HTR-8/SVneo (cell line): ENCODE measurements at places on chromosomes 3 and 15.

- DNase-seq = no peak
These were observed 32.2 kb upstream of the SSR3 start for GRCh38 chr3:156586905-156587759.

- DNase-seq = no peak
These were observed 22.3 kb downstream of the OSBPL10 start for GRCh38 chr3:31958701-31959152.

- no peak for DNase-seq
These were observed 35.8 kb downstream of the SCG5 start for GRCh38 chr15:32677238-32677750.

DNA sequence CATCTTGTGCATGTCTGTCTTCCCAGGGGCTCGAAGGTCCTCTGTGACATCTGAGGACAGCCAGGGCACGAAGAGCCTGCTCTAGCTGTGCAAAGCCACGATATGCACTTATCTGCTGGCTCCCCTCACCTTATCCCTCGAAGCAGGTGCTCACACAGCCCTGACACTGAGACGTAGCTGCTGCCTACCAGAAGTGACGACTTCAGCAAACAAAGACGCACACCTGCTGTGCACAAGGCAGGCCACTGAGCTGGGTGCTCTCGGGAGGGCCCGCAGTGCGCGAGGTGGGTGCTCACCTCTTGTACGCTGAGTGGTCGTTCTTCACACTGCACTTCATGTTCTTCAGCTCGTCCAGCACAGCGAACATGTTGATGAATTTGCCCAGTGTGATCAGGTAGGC is 37.3 kb downstream of the CYFIP1 start:
- no peak for DNase-seq

- no peak for DNase-seq
These were observed 54.6 kb upstream of the PCSK6 start for GRCh38 chr15:101543926-101544612.

DNA sequence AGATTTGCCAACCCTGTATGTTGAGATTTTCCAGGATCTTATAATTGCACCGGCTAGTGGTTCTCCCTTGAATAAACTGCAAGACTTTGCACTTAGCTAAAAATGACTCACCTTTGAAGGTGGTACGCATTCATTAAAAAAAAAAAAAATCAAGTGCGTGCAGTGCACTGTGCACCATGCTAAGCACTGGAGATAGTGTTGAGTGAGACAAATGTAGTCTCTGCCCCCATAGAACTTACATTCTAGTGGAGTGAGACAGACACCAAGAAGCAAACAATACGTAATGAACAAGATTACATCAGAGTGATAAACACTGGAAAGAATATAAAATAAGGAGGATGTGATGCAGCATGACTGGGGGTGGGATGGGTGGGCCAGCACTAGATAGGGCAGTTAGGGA is 69.4 kb downstream of the ITPR1 start:
- no peak for DNase-seq

GRCh38 chr3:31522152-31522551 is 10.6 kb upstream of the STT3B start:
- no peak for DNase-seq

GRCh38 chr15:77633913-77634265 is 1.2 kb upstream of the LINGO1 start:
- DNase-seq = no peak

GRCh38 chr3:184465883-184466412 is 86.1 kb downstream of the CHRD start:
- no peak for DNase-seq

DNA sequence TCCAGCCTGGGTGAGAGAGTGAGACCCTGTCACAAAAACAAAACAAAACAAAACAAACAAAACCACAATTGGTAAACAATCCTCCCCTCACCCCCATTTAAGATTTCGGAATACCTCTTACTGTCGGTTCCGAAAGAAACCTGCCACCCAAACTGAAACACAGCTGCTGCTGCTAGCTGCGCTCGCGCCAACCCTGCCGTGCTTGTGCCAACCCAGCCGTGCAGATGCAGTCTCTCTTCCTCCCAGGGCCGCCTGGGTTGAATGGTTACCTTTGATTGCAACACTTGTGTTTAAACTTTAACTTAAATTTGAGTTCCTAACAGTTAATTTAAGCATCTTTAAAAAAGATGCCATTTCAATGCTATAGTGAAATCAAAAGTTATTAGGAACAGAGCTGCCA is 28.5 kb upstream of the SPTBN5 start:
- DNase-seq = no peak

DNA sequence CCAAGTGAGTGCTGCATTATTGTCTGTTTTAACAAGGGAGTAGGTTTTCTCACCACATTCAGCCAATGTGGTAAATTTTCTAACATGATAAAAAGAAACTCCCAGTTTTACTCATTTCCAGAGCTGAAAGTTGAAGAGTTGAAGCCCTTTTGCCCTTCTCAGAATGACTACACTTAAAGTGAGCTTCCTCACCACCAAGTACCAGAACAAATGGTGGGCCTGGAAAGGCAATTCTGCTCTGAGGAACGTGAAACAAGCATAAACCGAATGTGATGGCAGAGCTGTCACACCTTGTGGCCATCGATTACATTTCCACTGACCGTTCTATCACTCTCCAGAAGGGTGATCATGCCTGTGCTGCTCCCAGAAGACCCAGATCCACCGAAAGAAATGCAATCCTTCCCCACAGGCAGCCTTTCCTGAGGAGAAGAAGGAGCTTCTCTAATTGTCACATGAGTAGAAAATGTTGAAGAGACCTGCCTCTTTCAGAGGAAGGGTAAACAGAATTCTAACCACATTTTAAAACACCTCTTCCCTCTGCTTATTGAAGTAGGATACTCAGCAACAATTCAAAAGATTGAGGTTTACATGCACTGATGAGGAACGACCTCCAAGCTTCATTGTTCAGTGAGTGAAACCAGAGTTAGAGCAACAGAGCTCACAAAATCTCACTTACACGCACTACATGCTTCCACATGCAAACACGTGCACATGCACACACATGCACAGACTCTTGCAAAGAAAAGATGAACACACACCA is 21.4 kb upstream of the CCR9 start:
- no peak for DNase-seq

- DNase-seq = no peak
These were observed 4.6 kb upstream of the PRICKLE2 start for GRCh38 chr3:64229903-64230302.

GRCh38 chr3:147680837-147681483 is 271.8 kb downstream of the ZIC1 start:
- no peak for DNase-seq

GRCh38 chr15:56390739-56391267 is 25.6 kb downstream of the TEX9 start:
- DNase-seq = no peak

GRCh38 chr15:63440756-63441155 is 59.1 kb upstream of the CA12 start:
- DNase-seq = no peak
